Stomach (tissue), 19 donors: ENCODE measurements at places on chromosomes 7 and 10.

DNA sequence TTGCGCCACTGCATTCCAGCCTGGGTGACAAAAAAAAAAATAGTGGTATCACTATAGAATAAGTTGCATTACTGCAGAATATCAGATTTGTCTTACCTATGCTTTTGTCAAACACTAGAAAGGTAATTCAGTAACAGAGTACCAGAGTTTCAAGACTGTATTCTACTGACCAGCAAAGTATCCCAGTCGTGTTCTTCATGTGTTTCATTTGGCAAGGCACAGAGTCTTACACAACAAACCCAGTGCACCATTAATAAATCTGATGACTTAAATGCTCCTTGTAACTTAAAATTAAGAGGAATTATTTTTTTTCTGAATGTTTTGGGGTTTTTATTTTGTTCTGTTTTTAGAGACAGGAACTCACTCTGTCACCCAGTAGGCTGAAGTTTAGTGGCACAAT lies 34.4 kb upstream of the PBLD start:
- no peak for DNase-seq

DNA sequence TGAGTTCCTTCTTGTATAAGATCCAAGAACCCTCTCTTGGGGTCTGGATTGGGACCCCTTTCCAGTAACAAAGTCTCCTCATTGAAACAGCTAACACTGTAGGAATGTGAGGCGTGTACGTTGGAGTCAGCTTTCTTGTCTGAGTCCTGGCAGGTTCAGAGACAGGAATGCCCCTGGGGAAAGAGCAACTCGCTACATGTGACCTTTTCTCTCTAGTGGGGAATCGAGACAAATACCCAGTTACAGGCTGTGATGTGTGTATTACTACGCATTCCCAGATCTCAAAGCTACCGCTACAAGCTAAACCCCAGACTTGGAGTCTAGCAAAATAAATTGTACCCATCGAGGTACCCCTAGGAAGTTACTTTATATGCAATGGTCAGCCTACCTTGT lies 85.6 kb upstream of the FRMD4A start:
- DNase-seq: no peak

GRCh38 chr10:1084011-1084950 lies 28.1 kb downstream of the WDR37 start:
- no peak for DNase-seq

- DNase-seq: no peak
Observed at GRCh38 chr7:150732786-150733481, 4.3 kb upstream of the GIMAP5 start.

DNA sequence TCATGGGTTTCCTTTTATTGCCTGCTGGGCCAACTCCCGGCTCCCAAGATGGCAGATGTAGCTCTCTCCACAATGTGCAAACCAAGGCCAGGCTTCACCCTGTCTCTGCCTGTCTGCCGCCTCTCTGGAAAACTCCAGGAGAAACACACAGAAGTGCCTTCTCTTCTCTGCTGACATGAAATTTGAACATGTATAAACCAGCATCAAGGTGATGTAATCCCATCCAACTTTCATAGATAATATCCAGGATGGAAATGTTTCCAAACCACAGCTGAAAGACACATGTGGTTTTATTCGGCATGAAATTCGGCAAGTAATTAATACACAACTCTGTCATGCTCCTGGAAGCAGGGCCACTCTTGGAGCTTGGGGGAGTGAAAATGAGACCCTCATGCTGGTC lies 297.2 kb downstream of the C7orf25 start:
- no peak for DNase-seq

DNA sequence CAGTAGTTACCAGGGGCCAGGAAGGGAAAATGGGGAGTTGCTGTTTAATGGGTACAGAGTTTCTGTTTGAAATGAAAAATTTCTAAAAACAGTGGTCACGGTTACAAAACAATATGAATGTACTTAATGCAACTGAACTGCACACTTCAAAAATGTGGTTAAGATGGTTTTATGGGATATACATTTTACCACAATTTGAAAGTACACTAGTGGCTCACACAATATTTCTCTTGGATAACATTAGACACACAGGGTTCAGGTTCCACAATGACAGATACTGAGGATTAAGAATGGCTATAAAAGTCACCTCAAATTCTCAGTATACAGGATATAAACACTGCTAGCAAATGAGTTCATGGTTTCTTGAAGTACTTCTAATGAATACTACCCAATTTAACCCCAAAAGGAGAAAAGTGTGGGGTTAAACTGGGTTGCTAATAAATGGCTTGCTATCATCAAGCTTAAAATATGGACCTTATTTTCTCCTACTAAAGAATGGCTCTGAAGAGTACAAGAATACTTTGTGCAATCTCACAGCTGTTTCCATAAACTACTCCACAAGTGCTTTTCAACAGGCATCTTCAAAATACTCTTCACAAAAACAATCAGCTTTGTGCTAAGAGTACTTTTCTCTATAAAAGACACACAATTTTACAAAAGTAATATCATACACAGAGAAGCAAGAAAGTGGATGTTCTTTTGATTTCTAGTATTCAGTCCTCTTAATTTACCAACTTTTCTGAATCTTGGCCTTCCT lies 92.9 kb downstream of the SRPK2 start:
- DNase-seq: no peak

DNA sequence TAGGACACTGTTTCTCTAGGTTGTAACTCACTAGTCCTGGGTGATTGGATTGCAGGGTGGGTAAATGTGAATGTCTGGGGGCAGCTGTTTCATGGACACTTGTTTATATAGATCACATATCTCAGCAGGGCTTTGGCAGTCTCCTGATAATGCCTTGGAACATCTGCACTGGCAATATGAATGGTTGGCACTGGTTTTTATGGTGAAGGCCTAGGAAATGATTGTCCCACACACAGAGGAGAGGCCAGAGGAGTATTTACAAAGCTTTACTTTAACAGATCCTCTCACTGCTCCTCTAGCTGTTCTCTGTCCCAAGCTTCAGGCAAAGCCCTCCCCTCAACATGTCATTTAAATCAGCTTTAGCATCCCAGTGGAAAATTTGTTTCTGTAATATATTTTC lies 171.3 kb upstream of the STEAP4 start:
- DNase-seq: no peak

DNA sequence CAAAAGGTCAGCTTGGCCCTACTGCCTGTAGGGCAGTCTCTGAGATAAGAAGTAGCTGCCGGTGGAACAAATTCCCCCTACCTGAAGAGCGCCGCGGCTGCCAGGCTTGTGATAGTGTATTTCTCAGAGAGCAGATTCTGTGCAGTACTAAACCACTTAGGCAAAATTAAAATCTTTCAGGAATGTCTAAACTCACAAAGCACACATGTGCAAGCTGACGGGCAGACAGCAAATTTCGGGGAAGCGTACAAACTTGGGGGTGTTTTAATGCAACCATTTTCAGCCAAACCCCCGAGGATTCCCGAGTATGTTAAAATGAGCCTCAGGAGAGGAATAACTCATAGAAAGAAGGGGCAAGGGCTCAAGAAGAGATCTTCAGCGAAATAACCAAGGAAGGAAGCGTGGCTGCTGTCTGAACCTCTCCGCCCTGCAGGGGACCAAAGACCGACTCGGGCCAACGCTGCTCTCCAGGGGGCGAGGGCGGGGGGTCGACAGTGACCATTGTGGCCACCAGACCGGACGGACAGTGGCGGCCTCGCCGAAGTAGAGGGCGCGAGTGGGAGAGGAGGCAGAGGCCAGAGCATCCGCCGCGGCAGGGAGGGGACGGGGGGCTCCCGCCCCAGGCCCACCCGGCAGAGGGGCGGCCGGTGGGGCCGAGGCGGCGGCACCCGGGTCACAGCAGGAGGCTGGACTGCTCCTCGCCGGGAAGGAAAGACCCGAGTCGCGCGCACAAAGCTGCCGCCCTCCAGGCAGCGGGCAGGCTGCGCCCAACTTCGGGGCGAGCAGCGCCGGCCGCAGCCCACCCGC lies 819 bp downstream of the HYCC1 start:
- no peak for DNase-seq

- DNase-seq: no peak
Observed at GRCh38 chr7:144656965-144657517, 178.8 kb downstream of the TPK1 start.

DNA sequence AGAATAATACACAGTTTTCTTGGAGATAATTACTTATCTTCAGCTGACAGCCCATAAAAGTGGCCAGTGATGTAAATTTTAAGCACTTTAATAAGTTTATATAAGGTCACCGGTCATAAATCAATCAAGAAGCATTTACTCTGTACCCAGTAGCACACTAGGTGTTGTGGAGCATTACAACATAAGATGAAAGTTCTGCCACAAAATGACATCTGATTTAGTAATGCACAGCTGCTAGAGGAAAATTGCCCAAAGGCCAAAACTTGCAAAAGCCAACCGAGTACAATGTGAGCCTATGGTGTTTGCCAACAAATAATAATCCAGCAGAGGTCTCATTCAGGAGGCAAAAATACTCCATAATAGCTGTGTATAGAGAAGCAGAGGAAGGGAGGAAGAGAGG lies 63.6 kb downstream of the GPR37 start:
- DNase-seq: no peak

GRCh38 chr10:79346012-79346340 lies 1.3 kb upstream of the PPIF start:
- DNase-seq: no peak

GRCh38 chr7:51175316-51175991 lies 141.2 kb downstream of the COBL start:
- no peak for DNase-seq

DNA sequence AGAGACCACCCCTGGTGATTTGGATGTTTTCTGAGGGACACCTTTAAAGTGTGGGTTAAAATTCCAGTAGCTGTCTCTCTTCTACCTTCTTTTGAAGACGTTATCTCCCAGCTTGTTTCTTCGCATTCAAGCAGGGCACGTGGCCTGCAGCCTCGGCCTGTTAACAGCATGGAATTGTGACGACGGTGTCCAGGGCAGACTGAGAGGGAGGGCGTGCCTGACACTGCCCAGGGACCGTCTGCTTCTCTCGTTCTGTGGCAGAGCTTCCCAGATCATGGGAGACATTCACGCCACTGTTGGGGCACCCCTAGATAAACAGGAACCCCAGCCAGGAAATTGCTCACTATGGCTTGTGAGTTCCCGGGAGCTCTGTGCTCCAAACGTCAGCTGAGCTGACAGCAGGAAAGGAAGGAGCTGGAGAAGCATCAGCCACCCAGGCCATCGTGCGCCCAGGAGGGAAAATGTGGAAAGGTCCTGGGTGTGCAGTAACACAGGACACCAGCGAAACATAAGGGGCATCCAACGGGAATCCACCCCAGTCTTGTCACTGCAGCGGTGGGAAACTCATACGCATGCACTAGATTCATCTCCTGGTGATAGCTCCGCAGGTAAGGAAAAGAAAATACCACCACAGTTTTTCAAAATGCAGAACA lies 41.1 kb upstream of the RBM33 start:
- no peak for DNase-seq

DNA sequence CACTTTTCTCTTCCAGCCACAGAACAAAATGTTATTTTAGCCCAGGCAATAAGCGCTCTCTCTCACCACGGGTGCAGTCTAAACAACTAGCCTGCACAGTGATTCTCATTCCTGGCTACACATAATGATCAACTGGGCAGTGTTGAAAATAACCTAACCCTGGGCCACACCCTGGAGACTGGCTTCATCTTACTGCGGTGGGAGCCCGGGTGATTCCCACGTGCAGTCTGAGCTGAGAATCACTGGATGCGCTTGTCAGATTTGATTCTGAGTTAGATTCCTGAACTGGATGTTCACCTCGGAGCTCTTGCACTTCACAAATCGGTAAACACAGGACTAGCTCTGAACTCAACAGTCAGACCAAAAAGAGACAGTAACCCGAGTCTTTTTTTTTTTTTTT lies 14.9 kb downstream of the ZC3HAV1 start:
- no peak for DNase-seq

GRCh38 chr10:120609006-120609405 lies 152.0 kb downstream of the PLPP4 start:
- DNase-seq: no peak

GRCh38 chr10:116917481-116917880 lies 68.2 kb downstream of the ENO4 start:
- no peak for DNase-seq

- no peak for DNase-seq
Observed at GRCh38 chr10:33129141-33129995, 171.3 kb upstream of the ITGB1 start.

DNA sequence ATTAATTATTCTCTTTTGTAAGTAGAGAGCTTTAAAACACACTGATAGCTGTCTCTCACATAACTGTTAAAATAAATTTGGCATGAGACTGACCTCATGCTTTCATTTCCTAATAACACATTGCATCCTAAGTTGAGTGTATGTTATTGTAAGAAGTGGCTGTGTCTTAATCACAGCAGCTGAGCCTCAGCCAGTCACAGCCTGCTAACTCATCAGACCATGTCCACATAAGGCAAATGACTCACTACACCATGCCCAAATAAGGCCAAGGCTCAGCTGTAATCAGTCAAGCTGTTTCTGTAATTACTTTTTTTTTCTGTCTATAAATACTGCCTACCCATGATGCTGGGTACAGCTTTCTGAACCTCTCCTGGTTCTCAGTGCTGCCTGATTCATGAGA lies 860.9 kb downstream of the XPNPEP1 start:
- no peak for DNase-seq

DNA sequence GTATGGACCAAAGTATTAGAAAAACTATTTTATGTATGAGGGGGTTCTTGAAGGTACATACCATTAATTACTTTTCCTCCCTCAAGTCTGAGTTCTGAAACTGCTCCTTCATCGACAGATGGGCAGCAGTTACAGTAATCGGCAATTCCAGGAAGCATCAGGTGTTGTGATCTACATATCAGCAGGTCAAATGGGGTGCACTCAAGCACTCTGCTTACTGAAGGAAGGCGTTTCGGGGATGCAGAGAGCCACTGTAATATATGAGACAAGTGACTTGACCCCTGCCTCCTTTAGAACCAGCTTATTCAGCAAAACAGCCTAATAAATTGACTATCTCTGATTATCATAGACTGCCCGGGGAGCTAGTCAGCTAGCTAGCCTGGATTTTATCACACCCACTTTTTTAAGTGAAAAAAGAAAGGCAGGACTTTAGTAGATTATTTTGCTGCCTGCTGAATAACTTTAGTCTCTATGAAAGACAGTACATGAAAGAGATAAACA lies 4.2 kb downstream of the SMNDC1 start:
- no peak for DNase-seq

DNA sequence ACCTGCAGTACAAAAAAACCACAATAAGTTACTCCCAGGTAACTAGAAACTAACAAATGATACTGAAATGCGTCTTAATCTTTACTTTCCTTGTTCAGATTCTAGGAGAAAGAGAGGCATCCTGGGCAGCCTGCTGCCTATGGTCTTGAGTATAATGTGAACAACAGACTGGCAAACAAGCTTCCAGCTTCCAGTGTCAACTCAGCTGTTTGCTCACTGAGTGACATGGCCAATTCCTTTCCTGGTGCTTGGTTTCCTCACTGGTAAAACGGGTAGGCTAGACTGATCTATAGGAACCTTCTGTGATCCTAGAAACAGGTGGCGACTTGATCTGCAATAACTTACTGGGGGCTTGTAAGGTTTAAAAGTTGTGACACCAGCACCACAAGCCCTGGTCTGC lies 10.1 kb downstream of the POLR3A start:
- DNase-seq: no peak
